ENCODE measurements at places on chromosomes 2 and 18. TPM values are rescaled to one million over a fixed set of nuclear protein-coding genes. Genes with fewer than 3 reads are reported as not detected.

- no peak for DNase-seq
Measured at GRCh38 chr2:37552339-37552738, 119.1 kb downstream of the CDC42EP3 start.

The KCNF1 gene
- not detected for total RNA-seq

The RAB27B gene
- total RNA-seq, result 57.9 TPM

The SERPINB13 gene
- not detected for total RNA-seq

All from left lung (tissue), 14 donors.